Stimulated activated CD8-positive, alpha-beta memory T cell treated with anti-CD3 and anti-CD28 coated beads, Interleukin-2, amount 100 ng/mL, for 48 hours (primary cell): ENCODE measurements at places on chromosomes 11 and 22.

GRCh38 chr11:27582621-27583020 lies 76.1 kb upstream of the LIN7C start:
- DNase-seq = no peak

- no peak for DNase-seq
Observed at GRCh38 chr11:39461066-39461465, 1998.4 kb downstream of the LRRC4C start.

DNA sequence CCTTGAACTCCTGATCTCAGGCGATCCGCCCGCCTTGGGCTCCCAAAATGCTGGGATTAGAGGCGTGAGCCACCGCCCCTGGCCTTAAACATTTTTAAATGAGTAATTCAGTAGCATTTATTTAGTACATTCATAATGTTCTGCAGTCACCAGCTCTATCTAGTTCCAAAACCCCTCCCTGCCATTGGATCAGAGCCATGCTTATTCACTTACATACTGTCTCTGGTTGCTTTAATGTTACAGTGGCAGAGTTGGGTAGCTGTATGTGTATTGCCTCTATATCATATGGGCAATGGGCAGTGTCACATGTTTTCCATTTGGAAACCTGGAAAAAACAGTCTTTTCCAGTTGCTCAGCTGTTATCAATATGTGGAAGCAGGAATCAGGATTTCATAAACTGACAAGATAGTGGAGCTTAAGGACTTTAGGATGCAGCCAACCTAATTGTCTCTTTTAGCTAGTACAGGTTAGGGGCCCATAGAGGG lies 10.5 kb downstream of the COA4 start:
- DNase-seq = no peak

DNA sequence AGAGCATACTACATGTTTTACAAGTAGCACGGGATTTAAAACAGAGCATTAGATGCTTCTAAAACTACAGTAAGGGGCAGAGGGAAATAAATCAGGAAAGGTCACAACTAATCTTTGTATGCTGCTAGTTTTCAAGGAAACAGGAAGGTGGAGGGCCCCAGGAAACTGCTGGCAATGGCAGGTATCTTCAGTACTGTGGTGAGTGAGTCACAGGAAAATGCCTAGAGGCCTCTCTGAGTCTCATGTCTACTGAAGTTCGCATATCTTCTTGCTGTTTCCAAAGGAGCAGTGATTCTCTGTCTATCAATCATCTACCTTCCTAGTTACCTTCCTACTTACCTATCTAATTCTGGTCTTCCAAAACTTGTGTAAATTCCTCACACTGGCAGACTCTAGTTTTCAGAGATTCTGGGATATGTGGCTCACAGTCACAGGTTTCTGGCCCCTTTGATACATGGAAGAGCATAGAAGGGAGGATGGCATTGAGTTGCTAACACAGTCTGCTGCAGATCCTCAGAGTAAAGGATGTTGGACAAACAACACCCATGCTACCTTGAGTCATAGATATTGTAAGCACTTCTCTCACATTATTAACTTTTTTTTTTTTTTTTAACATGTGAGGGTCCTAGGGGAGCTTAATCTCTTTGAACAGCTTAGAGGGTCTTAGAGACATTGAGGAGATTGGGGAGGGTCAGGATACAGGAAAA lies 58.8 kb upstream of the SYN3 start:
- DNase-seq = no peak

GRCh38 chr11:96465512-96465911 lies 75.7 kb downstream of the JRKL start:
- DNase-seq = no peak

- no peak for DNase-seq
Observed at GRCh38 chr11:78276311-78276710, 87.6 kb downstream of the USP35 start.

DNA sequence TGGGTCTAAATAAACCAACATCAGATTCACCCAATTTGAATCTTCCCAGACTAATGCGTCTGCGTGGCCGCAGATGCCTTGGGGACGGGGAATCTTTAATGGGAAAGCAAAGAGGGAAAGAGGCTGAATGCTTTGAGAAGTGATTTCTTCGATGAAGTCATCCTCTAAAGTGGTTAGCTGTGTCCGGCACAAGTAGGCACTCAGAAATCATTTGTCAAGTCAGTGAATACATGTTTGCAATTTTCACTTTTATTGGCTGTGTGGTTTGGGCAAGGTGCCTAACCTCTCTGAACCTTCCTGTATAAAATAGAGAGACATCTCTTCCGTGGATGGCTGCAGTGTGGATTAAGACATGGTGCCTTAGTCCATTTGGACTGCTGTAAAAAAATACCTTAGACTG lies 19.7 kb upstream of the IFT27 start:
- DNase-seq = no peak

- DNase-seq = no peak
Observed at GRCh38 chr11:46296528-46297448, 19.3 kb downstream of the CREB3L1 start.

DNA sequence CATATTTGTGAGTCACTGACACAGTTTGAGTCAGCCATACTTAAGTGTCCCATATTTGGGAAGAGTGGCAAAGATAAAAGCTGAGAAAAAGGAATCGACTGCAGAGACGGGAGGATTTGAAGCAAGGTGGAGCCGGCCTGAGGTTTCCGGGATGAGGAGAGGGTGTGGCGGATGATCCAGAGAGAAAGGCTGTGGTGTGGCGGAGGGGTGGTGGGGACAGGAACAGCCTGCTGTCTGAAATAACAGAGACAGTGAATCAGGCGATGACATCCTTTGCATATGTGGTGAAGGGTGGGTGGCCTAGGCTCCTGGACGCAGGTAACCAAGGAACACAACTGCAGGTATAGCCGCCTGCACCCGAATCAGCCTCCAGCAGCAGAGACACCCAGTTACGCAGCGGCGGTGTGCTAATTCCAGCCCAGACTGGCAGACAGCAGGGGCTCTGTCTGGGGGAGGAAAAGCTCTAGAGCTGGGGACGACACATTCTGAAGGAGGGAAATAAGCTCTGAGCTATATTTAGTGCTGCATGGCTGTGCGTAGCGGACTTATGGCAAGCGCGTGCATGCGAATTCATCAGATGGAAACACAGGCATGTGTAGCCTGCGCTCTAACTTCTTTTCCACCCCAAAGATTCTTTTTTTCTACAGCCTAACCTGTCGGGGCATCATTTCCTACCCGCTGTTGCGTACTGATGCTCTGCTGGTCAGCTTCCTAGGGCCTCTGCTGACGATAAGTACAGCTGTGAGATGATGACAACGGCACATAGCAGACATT lies 62.7 kb upstream of the BARX2 start:
- DNase-seq = no peak

GRCh38 chr11:119560961-119561360 lies 138.0 kb upstream of the THY1 start:
- no peak for DNase-seq

DNA sequence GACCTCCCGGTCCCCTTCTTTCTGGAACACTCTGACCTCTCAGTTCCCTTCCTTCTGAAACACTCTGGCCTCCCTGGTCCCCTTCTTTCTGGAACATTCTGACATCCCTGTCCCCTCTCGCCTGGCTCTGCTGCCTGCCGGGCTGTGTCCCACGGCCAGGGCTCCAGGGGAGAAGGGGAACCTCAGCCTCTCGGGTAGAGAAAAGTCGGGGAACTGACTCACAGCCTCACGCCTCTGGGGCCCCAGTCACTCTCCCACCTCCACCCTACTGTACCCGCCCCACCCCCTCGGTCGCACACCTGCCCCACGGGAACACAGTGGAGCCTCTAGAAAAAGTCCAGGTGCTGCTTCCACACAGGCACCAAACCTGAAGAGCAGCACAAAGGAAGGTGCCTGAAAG lies 93.3 kb downstream of the BRD1 start:
- no peak for DNase-seq

DNA sequence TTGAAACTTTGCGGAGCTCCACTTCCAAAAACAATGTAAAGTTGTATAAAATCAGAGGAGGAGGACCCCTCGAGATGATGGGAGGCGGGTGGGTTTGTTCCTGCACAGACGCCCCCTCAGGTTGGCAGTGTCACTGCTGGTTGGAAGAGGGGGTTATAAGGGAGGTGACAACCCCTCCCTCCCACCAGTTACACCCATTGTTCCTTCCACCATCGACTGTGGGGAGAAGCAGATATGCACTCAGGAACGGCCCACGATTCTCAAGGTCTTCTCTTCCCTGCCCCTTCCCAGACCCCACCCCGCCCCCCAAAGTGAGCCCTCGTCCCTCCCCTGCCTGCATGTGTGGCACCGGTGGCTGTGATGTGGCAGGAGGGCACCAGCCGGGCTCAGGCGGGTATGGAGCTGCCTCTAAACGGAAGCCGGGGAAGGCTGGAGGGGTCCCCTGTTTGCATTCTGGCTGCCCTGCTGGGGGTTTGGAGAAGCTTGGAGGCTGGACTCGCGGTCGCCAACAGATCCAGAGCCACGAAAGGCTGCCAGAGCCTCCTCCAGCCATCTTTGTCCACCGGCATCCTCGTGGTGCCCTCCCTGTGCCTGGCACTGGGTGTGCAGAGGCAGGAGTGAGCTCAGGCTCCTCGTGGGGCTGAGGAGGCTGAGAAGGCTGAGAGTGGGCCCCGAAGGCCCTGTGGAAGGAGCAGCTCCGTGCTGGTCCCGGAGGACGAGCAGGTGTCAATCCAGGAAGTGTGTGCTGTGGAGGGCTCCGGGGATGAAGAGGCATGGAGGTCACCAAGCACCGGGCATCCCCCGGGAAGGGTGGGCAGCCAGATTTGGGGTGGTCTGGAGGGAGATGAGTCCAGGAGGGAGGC lies 778 bp downstream of the KDELR3 start:
- DNase-seq = no peak

DNA sequence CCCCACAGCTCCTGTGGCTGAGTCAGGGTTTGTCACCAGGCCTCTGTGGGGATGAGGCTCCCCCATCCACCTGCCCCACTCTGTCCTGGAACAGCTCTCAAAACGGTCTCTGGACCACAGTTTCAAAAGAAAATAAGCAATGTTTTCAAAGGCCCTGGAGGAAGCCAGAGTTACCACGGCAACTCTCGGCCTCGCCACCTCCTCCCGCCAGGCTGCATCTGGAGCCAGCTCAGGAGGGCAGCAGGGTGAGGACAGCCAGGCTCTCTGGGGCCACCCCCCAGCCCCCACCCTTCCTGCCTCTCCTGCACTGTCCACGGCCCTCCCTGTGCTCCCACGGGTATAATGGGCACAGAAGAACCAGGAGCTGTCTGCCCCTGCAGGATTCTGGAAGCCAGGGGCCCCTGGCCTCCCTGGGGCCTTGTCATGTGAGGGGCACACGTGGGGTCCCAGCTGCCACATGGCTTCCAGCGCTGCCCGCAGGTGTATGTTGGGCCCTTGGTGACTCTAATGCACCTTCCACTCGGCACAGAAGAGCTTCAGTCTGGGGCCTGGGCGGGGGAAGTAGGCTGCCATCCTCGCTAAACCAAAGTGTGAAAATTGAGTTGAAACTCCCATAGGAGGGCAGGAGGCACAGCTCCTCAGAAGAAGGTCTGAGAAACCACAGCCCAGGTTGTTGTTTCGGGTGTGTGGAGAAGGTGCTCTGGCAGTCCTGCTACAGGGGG lies 10.3 kb downstream of the CD81 start:
- no peak for DNase-seq

DNA sequence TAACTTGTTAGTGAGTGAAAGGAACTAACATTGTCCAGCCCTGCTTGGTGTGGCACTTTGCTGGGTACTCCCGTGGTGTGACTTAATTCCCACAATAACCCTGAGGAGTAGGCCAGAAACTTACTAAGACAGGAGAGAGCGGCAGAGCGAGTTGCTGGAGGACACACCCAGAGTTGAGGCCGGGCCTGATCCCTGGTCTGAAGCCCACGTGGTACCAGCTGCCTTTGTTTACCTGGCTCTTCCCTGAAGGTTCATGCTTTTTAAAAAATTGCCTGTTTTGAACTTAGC lies 594 bp downstream of the MPST start:
- no peak for DNase-seq

DNA sequence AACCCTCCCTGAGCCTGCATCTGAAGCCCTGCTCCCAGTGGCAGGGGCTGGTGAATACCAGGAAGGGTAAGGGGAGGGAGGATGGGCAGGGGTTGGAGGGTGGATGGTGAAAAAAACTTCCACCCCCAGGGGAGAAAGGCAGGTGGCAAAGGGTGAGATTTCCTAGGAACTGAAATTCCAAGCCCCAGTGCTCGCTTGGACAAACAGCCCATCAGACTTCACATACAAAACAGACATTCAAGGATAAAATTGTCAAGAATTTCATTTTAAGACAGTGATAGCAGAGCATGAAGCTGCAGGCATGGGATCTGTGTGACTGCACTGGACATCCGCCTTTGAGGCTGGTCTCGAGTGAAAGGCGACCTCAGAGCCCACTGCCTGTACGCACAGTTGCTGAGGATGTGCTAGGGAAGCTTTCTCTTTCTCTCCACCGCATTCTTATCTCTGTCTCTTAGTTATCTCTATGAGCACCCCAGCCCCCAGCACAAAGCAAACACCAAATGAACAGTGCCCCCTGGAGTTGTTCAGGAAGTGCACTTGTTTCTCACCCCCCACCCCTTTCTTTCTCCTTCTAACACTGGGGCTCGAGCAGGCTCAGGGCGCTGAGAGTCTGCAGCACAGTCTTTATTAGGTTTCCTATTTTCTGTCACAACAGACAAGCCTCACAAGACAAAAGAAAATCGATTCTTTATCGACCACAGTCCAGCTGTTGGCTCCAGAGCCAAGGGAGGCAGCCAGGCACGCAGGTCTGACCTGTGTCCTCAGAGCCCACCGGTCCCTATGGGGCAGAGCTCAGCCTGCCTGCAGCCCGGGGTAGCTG lies 237.3 kb upstream of the NCAM1 start:
- no peak for DNase-seq

- no peak for DNase-seq
Observed at GRCh38 chr11:84188521-84188920, 902.4 kb upstream of the CCDC90B start.

DNA sequence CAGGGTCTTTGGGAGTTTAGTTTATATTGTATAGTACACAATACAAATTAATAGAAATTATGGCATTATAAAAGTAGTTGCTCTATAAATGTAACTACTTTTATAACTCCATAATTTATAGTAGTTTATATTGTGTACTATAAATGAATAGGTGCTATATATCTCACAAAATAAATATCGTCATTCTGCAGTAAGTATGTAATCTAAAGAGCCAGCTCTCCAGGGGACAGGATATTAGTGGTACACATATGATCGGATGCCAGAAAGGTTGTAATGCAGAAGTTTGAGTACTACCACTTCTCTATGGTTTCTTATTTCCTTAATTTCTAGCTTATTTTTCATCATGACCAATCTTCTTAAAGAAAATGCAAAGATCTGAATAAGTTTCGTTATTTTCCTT lies 20.2 kb upstream of the CWF19L2 start:
- DNase-seq = no peak

DNA sequence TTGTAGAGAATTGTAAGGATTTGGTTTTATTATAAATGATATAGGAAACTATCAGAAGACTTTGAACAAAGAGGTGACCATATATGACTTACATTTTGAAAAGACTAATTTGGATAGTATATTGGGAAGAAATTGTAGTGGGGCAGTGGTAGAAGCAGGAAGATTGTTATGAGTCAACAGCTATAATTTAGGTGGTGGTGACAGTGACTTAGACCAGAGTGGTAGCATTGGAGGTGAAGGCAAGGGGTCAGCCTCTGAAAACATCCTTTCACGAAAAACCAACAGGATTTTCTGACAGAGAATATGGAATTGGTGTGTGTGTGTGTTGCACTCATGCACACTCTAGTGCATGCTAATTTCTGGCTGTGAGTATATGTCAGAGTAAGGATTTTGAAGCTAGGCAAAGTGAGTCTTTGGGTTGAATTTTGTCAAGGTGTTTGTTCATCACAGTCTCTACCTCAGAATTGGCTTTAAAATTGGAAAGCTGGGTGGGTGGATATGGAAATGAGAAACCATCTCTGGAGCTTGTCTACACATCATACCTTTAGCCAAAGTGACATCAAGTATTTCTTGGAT lies 8.2 kb upstream of the HBE1 start:
- no peak for DNase-seq

GRCh38 chr11:99069856-99070444 lies 49.2 kb downstream of the CNTN5 start:
- DNase-seq = no peak
